ENCODE measurements at places on chromosomes 12 and 14. TPM values are rescaled to one million over a fixed set of nuclear protein-coding genes. Genes with fewer than 3 reads are reported as not detected.

GRCh38 chr12:15168026-15168678 is 53.1 kb downstream of the RERG start:
- DNase-seq, result no peak

Gene TMCC3
- 0.08 TPM for total RNA-seq

DNA sequence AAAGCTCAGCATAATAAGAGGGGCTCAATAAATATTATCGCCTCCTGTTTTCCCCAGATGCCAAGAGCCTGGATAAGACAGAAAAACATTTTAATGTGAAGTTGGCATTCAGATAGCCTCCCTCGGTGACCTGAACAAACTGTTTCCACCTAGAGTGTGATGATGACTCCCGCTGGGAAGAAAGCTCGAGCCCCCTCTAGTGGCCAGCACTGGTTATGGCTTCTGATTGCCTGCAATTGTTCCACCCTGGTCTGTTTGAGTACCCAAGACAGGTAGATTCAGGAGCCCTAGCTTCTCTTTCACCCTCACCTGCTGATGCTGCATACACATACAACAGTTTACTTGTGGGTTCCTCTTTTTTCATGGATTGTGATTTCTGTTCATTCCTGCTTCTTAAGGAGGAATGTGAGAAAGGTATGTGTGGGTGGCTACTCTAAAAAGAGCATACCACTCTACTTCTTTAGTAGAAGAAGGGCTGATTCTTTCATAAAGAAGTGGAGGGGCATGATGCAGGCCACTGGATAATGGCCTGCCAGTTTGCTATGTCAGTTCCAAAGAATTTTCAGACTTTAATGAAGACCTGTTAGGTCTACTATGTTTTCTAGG is 6.4 kb downstream of the ERG28 start:
- DNase-seq, result peak; percentile 64

DNA sequence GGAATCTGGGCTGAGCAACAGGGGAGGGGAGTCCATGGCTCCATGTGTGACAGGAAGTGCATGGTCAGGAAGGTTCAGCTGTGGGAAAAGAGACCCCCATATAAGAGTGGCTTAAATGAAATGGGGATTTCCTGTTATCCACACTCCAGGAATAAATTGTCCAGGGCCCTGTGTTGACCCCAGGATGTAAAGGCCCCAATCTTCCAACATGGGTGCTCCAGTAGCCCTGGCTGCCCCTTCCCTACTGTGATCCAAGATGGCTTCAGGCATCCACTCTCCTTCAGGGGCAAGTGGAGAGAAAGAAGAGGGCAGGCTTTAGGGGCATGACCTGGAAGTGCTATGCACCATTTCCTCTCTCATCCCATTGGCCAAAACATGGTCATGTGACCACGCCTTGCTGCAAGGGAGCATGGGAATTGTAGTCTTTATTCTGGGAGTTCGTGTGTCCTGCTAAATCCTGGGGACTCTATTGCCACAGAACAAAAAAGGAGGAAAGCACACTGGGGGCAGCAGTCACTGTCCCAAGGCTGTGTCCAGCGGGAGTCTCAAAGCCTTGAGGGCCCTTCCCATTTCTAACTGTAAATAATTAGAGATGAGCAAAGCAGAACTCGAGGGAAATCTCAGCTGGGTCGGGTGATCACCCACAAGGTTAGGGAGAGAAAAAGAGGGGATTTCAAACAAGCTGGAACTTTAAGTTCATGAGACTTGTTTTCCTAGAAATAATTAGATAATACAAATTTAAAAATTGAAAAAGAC is 289.2 kb downstream of the ADGRD1 start:
- DNase-seq, result no peak

DNA sequence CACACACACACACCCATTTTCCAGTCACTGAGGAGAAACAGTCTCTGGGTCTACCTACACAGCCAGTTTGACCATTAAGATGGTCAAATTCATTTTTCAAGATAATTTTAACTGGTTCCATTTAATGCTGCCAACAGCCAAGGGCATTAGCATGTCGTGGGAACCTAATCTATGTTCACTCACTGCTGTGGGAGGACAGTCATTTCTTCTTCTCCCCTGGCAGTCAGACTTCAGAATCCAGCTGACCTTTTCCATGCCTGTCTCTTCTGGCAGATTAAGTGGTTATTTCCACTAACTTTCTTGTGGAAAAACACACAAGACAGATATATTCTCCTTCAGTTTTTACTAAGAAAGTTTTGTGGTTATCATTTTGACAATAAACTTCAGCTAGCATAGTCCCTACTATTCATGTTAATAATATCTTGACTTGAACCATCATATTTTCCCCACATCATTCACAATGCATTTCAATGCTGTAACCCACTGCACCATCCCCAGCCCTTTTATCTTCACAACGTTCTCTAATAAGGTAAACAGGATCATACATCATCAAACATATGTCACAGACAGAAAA is 82.2 kb downstream of the DAD1 start:
- no peak for DNase-seq

GRCh38 chr14:68361231-68361630 is 431.6 kb downstream of the ZFP36L1 start:
- no peak for DNase-seq

DNA sequence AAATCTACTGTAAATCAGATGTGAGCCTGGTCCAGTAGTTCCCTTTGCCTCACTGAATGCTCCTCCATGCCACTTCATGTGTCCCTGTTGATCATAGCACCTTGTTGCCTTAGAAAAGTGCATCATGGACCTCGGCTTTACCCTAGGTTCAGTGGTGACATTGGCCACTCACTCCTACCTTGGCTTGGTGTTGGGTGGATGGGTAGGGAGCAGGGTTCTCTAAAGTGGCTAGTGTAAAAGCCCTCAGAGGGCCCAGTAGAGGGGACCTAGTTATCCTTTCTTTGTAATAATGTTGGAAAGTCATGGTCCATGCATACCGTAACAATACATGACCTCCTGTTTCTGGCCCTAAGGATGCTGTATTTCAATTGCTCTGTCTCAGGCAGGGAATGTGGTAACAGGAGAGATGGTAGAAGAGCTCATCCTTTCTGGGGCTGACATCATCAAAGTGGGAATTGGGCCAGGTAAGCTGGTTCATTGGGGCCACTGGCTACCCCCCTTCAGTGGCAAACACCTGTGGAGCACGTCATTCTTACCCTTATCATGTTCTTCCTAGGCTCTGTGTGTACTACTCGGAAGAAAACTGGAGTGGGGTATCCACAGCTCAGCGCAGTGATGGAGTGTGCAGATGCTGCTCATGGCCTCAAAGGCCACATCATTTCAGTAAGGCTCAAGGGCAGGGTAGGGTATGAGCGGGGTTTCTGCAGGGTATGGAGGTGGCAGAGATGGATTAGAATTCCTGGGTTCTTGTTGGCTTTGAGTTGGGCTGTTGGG is 4.1 kb downstream of the GMPR2 start:
- no peak for DNase-seq

- DNase-seq, result no peak
Observed at GRCh38 chr12:71354871-71355270, 84.7 kb upstream of the LGR5 start.

GRCh38 chr12:128727461-128727860 is 96.3 kb downstream of the SLC15A4 start:
- no peak for DNase-seq
